Gastrocnemius medialis (tissue), 4 donors: ENCODE measurements at places on chromosomes 13 and 19.

DNA sequence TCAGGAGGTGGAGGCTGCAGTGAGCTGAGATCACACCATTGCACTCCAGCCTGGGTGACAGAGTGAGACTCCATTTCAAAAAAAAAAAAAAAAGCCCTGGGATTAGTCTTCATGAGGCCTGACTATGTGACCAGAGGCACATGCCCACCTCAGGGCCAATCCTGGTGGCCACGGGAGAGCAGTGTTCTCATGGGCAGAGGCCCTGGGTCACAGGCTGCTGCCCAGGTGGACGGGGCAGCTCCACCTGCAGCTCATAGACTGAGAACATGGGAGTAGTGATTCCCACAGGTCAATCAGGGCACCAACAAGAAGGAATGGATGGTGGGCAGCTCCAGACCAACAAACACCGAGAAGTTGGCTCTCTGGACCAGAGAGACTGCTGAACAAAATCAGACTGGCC is 26.1 kb upstream of the PEPD start:
- DNase-seq, result no peak

- DNase-seq, result peak; percentile 24
These were observed 4.5 kb upstream of the IL12RB1 start for GRCh38 chr19:18091217-18091608.

GRCh38 chr19:55116859-55117662 is at the start of gene PPP1R12C:
Gene PPP1R12C (minus strand): TSS chr19:55117637. CDS start chr19:55117543, 94 bp downstream.
- DNase-seq, result no peak

- no peak for DNase-seq
These were observed 296.5 kb downstream of the LMO7 start for GRCh38 chr13:75932636-75933035.

DNA sequence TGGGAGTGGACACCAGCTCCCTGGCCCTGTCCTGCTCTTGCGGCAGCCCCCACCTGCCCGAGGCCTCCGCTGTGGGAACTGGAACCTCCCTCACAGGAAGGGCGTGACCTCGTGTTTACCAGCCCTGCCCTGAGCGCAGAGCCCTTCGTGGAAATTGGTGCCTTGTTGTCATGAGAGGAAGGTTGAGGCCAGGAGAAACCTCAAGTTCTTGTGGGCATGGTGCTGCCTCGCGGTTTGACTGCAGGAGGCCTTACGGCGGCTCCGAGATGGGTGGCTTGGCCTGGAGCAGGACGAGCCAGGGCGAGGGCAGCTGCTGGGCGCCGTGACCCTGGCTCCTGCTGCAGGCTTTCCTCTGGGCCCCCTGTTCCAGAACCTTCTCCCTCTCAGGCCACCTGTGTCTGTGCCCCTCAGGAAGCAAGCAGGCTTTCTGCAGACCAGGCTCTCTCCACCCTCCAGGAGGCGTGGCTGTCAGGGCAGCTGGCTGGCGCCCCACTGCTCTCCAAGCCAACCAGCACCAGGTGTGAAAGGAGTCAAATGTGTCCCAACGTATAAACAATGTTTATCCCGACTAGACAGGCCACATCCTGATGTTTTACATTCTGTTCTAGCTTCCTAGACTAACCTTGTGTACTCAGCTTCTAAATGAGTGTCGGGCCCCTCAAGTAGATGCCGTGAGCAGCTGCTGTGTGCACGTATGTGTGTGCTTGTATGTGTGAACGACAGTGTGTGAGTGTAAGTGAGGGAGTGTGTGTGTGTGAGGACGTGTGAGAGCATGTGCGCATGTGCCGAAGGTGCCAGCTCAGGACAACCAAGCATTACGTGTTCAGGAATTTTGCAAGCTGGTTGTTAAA is 10.4 kb upstream of the RASA3 start:
- DNase-seq, result no peak

GRCh38 chr13:73945871-73946270 is 188.3 kb downstream of the KLF12 start:
- peak; percentile 18 for DNase-seq

- DNase-seq, result no peak
These were observed 24.2 kb downstream of the EPN1 start for GRCh38 chr19:55699221-55699620.

DNA sequence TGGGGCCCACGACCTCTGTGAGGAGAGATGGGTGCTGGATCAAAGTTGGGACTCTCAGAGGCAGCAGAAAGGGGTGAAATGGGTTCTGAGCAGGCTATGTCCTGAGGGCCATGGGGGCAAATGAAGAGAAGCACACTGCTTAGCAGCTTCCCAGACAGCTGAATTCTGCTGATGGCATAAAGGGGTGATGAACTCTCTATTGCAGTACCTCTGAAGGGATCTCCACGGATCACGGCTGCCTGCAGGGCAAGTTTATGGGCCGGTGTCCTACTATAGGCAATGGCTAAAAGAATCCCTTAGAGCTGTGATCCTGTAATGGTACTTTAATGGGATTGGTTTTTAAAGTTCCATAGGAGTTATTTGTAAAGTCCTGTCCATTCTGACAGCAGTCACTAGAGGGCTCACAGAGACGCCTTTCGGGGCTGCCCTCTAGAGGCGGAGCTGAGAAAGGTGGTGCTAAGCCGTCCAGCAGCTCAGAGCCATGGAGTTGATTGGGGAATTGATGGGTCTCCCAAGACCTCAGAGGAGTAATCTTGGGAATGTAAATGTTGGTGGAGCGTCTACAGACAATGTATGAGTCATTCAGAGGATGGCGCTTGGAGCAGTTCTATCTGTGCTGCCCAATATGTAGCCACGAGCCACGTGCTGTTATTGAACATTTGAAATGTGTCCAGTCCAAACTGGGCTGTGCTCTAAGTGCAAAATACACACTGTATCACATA is 287.3 kb downstream of the COG6 start:
- peak; percentile 36 for DNase-seq

DNA sequence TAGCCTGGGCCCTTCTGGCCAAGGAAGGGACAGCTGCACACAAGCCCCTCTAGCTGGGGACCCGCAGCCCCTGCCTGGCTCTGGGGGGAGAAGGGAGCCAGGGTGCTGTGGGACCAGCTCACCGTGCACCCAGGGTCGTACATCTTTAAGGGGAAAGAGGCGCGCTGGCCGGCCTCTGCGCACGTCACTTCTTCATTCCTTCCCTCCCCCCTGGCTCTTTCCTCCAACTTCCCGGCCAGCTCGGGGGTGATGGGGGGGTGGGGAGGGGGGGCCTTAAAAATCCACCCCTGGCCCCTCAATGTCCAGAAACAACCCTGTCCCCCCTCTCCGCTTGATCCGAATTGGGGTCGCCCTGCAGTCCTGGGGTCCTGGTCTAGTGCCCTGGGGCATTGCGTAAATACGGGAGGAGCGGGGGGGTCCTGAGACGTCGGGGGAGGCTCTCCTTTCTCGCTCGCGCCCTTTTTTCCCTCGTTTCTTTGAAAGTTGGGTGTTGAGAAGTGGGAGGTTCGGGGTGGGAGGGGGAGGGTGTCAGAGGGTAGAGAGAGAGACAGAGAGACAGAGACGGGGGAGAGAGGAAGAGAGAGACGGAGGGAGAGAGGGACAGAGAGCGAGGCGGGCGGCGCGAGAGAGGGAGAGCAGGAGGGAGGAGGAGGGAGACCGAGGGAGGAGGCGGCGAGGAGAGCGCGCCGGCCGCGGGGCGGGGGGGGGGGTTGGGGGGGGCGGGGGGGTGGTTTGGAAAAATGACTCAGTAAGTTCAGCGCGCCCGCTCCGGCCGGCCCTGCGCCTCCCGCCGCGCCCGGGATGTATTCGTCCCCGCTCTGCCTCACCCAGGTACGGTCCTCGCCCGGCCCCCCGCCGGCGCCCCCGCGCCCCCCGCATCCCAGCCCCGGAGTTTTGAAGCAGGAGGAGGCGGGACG is at the start of gene NFIC:
Gene NFIC (plus strand): TSS at position 748 of the 917 bp plus-strand sequence. CDS start 54 bp downstream, at position 802.
- DNase-seq, result peak; percentile 74

DNA sequence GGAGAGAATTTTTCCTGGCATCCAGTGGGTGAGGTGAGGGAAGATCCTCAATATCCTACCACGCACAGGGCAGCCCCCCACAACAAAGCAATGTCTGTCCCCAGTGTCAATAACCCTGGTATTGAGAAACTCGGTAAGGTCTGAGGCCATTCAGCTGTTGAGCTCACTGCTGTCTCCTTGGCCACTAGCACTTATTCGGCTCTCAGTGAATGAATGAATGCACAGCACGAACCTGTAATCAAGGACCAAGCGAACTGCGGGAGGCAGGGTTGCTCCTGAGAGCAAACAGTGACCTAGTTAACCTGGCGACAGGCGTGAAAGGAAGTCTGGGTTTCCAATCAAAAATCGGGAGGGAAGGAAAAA is 640 bp downstream of the ZSCAN5A start:
- peak; percentile 15 for DNase-seq

GRCh38 chr13:112928972-112929782 is 39.8 kb upstream of the MCF2L start:
- no peak for DNase-seq

GRCh38 chr13:74444864-74445479 is 310.8 kb upstream of the KLF12 start:
- no peak for DNase-seq

DNA sequence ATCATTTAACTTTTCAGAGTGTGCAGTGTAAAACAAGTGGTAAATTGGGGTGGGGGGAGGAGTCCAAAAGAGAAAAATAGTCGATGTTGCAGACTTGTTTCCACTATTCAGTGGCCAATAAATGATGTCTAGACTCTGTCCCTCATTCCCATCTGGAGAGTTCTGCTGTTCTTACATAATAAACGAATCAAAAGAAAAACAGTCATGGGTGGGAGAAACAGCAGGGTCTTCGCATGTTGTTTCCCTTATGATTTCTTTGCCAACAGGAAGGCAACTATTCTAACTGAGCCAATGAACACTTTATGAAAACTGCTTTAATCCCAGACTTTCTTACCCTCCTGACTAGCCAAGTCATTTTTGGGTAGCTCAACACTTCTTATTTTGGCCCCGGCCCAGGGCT is 615.5 kb downstream of the FGF9 start:
- DNase-seq, result no peak

GRCh38 chr19:45508417-45508860 is 1.2 kb downstream of the VASP start:
- no peak for DNase-seq

GRCh38 chr19:5342573-5343201 is 2.1 kb upstream of the PTPRS start:
- DNase-seq, result no peak

GRCh38 chr19:35045667-35046300 is 4.3 kb downstream of the HPN start:
- no peak for DNase-seq

GRCh38 chr19:46924874-46925547 is 64.2 kb downstream of the ARHGAP35 start:
- DNase-seq, result no peak

- no peak for DNase-seq
These were observed 1.6 kb downstream of the CCDC97 start for GRCh38 chr19:41311613-41312012.

- DNase-seq, result no peak
These were observed 396.9 kb upstream of the SLITRK5 start for GRCh38 chr13:87274209-87274819.

DNA sequence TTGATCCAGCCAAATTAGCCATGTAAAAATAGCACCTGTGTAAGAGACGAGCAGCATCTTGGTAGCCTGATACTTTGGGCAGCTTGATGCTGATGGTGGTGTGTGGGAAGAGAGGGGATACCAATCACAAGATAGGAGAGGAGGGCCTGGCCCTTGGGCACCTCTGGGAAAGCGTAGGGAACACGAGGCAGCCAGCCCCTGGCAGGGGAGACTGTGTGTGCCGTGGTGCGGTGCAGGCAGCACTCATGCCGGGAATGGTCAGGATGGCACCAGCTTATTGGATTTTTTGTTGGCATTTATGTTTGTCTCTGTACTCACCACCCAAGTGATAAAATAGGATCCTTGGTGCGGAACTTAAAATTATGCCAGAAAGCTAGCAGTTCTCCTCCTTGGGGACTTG is 10.2 kb downstream of the SIGLEC8 start:
- DNase-seq, result no peak

DNA sequence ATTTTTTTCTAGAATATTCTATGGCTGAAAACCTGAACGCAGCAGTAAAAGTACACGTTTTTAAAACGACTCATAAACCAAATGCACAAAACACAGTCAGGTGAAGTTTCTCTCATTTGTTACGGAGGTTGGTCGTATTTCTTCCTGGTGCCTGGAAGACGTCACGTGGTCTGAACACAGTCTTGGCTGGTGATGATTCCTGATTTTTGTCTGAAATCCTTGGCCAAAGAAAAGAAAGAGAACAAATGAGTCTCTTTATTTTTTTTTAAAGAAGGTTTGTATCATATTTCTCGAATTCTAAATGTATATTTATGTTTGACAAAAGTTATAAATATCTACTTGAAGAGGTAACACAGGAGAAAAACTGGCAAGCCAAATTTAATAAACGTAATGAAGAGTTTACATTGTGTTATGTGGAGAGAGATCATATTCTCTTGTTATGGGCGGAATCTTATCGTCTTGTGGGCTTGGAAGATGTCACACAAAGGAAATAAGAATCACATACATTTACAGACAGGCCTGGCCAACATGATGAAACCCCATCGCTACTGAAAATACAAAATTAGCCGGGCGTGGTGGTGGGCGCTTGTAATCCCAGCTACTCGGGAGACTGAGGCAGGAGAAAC is 10.0 kb upstream of the PNMA8A start:
- DNase-seq, result no peak

DNA sequence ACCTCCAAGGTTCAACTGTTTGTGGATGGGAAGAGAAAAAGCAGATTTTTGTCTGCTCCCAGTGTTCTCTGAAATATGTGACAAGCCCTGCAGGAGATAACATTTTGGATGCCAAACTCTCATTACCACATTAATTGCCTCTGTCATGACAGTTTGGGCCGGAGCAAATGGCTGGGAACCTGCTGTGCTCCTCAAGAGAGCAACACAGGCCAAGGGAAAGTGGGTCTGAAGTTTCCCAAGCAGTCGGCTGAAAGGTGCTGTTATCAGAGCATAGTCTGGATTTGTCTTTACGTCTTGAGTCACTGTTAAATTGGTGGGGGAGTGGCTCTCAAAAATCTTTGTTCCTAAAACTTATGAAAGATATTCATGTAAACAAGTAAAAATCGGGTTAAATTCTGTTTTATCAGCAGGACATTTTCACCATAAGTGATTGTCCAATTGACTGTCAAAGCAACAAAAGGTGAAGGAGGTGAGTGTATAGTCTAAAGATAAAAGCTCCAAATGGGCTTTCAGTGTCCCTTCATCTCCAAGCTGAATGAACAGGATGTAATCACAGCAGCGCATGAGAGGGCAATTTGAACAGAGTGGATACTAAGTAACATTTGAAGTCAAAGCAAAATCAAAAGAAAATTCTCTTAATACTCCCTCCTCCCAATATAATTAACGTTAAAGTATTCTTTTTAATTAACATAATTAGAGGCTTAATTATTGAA is 844.8 kb downstream of the PCDH17 start:
- DNase-seq, result no peak
